ENCODE measurements at places on chromosomes 1 and 21. TPM values are rescaled to one million over a fixed set of nuclear protein-coding genes. Genes with fewer than 3 reads are reported as not detected.
A peak's percentile ranks its signal among the peaks of the same experiment; 100 is the strongest.

DNA sequence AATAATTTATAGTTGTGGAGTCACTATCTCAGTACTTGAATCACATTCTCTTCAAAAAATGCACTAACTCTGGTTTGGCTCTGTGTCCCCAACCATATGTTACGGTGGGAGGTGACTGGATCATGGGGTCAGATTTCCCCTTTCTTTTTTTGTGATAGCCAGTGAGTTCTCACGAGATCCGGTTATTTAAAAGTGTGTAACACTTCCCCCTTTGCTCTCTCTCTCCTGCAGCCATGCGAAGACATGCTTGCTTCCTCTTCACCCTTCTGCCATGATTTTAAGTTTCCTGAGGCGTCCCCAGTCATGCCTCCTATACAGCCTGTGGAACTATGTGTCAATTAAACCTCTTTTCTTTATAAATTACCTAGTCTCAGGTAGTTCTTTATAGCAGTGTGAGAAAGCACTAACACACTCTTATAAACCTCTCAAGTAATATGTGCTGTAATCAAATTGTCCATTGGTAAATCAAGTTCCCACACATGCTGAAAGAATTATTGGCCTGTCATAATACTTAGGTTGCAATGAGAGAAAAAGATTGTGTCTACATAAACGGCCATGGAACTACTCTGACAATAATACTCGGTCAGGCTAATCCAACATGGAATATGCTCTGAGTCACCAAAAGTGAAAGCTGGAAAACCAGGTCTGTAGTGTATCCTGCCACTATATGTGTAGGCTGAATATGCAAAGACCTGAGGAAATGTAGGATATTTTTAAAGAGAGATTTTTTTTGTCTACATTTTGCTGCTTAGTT, 107.5 kb downstream of the SLC44A5 start:
- no peak overlapping the region for H3K4me3 ChIP-seq
- H3K4me1 ChIP-seq, result no peaks in the 10 kb centered on the region
- no peaks in the 10 kb centered on the region for H3K27me3 ChIP-seq
- no peak for DNase-seq
- no peak overlapping the region for H3K27ac ChIP-seq
- H3K36me3 ChIP-seq, result no peaks in the 10 kb centered on the region

GRCh38 chr21:35578347-35578782, 482.0 kb downstream of the SETD4 start:
- no peak overlapping the region for H3K4me3 ChIP-seq
- H3K4me1 ChIP-seq, result no peaks in the 10 kb centered on the region

GRCh38 chr1:216904471-216904870, 181.2 kb upstream of the ESRRG start:
- no peaks in the 10 kb centered on the region for H3K27me3 ChIP-seq
- DNase-seq, result no peak
- H3K36me3 ChIP-seq, result no peaks in the 10 kb centered on the region
- no peak overlapping the region for H3K27ac ChIP-seq
- no peaks in the 10 kb centered on the region for H3K4me1 ChIP-seq

DNA sequence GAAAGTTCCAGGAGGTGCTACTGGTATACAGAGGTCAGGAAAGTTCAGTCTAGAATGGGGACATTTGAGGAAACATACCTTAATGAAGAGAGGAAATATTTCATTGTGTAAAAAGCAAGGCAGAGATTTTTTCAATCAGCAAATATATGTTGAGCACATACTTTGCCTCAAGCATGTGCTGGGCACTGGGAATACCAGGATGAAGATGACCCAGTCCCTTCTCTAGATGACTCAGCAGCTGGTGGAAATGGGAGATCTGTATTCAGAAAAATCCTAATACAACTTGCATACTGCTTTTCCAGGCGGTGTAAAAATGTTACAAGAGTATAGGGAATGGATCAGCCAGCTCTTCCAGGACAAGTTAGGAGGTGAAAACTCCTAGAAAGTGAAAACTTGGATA, 229.3 kb downstream of the FGGY start:
- no peak overlapping the region for H3K4me3 ChIP-seq
- DNase-seq, result no peak
- no peak overlapping the region for H3K27ac ChIP-seq
- no peaks in the 10 kb centered on the region for H3K36me3 ChIP-seq

GRCh38 chr1:223214261-223214807, 71.3 kb upstream of the TLR5 start:
- no peak overlapping the region for H3K4me3 ChIP-seq
- no peak for DNase-seq
- no peaks in the 10 kb centered on the region for H3K4me1 ChIP-seq
- H3K36me3 ChIP-seq, result no peaks in the 10 kb centered on the region
- H3K27me3 ChIP-seq, result no peaks in the 10 kb centered on the region

GRCh38 chr21:31713973-31714740, 17.8 kb downstream of the SCAF4 start:
- H3K4me1 ChIP-seq, result peaks cover 42% of the 10 kb centered on the region
- H3K27ac ChIP-seq, result no peak overlapping the region
- H3K27me3 ChIP-seq, result no peaks in the 10 kb centered on the region
- no peak for DNase-seq

GRCh38 chr1:50860702-50861101, 99.4 kb downstream of the FAF1 start:
- H3K27me3 ChIP-seq, result no peaks in the 10 kb centered on the region
- no peak for DNase-seq
- H3K4me3 ChIP-seq, result no peak overlapping the region

DNA sequence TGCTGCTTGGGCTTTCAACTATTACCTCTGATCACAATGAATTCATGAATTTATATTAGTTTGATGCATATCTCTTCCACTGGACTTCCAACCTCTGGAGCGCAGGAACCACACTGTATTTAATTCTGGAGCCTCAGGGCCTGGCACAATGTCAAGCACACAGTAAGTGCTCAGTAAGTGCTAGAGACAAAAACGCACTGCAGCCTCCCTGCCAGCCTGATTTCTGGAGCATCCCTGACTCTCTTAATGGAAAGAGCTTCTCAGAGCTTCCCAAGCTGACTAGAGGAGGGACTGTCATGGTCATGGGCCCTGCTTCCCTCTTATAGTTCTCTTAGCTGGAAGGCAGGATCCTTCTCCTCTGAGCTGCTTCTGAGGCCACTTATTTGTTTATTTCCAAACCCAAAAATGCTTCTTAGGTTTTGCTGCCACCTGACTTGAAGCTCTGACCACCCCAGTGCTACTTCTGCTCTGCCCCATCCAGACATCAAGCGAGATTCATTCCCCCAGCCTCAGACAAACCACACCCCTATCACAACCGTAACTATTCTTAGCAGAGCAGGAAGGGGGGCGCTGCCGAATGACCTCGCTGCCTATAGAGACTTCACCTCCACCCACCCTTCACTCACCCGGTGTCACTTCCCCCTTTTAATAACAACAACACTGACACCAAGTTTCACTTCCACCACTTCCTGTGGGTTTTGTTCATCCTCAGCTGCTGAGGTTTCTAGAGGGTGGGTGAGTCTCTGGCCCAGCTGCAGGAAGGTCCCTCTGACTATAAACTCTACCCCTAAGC, 33.6 kb downstream of the NUAK2 start:
- H3K36me3 ChIP-seq, result no peaks in the 10 kb centered on the region
- peak overlapping the region; percentile 85 for H3K4me3 ChIP-seq
- H3K4me1 ChIP-seq, result peaks cover 76% of the 10 kb centered on the region
- H3K27me3 ChIP-seq, result no peaks in the 10 kb centered on the region
- peak; percentile 75 for DNase-seq

- H3K27me3 ChIP-seq, result no peaks in the 10 kb centered on the region
- DNase-seq, result no peak
- H3K36me3 ChIP-seq, result no peaks in the 10 kb centered on the region
- H3K4me3 ChIP-seq, result no peak overlapping the region
- H3K27ac ChIP-seq, result no peak overlapping the region
Measured at GRCh38 chr1:222266223-222267196, 281.4 kb downstream of the HHIPL2 start.

DNA sequence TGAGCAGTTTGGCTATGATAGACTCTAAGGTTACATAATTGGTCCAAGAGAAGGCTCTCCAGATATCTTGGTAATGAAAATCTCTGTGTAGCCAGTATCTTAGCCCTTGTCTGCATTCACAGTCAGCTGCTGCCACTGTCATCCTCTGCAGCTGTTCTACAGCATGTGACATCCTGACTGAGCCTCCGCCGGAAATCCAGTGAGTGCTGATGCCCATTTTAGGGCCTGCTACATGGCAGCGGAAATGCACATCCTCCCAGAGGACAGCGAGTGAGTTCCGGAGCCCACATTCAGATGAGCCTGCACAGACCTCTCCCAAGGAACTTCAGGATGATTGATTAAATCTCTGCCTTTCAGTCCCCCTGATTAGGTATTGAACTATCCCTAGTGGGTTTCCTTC, 237.1 kb downstream of the HHIPL2 start:
- no peaks in the 10 kb centered on the region for H3K27me3 ChIP-seq
- no peak overlapping the region for H3K27ac ChIP-seq
- H3K36me3 ChIP-seq, result no peaks in the 10 kb centered on the region
- H3K4me3 ChIP-seq, result no peak overlapping the region
- DNase-seq, result peak; percentile 38

- no peaks in the 10 kb centered on the region for H3K27me3 ChIP-seq
- no peak for DNase-seq
- H3K36me3 ChIP-seq, result no peaks in the 10 kb centered on the region
- no peak overlapping the region for H3K27ac ChIP-seq
- H3K4me3 ChIP-seq, result no peak overlapping the region
- no peaks in the 10 kb centered on the region for H3K4me1 ChIP-seq
Measured at GRCh38 chr1:115077286-115077983, 11.9 kb downstream of the TSPAN2 start.

GRCh38 chr1:93750955-93751354, 69.3 kb upstream of the BCAR3 start:
- H3K27ac ChIP-seq, result no peak overlapping the region
- H3K27me3 ChIP-seq, result peaks cover 1% of the 10 kb centered on the region
- no peaks in the 10 kb centered on the region for H3K36me3 ChIP-seq
- DNase-seq, result no peak
- H3K4me3 ChIP-seq, result no peak overlapping the region
- H3K4me1 ChIP-seq, result no peaks in the 10 kb centered on the region

DNA sequence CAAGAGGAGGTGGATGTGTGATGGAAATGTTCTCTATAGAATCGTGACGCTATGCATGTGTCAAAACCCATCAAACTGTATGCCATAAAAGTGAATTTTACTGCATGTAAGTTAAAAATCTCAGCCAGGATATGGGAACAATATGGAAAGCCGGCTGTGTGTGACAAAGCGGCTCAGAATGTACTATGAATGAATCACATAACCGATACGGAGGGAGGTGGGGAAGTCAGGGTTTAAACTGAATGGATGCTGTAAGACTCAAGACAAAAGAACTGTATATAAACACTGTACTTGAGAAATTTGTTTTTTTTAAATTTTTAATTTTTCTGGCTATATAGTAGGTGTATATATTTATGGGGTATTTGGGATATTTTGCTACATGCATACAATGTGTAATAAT, 111.6 kb upstream of the PDE4B start:
- no peak overlapping the region for H3K27ac ChIP-seq
- H3K36me3 ChIP-seq, result no peaks in the 10 kb centered on the region
- H3K27me3 ChIP-seq, result no peaks in the 10 kb centered on the region

GRCh38 chr21:36654796-36655325, 44.1 kb upstream of the SIM2 start:
- no peak overlapping the region for H3K27ac ChIP-seq
- H3K4me1 ChIP-seq, result no peaks in the 10 kb centered on the region
- DNase-seq, result no peak
- no peak overlapping the region for H3K4me3 ChIP-seq
- no peaks in the 10 kb centered on the region for H3K36me3 ChIP-seq

DNA sequence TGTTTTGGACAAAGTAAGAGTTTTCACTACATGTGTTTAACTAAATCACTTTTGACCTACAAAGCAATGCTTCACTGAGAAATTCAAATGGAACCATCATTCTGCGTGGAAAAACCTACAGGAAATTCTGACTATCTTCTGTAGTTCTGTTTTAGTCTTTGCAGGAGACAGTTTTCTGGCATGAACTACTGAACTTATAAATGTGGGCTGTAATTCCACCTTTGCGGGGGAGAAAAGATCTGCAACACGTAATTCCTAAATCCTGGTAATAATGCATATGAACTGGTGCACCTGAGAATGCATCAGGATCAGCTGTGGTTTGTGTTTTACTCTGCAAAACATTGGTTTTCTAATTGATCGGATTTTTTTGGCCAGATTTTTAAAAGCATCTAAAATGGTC, 106.0 kb downstream of the VPS13D start:
- no peak overlapping the region for H3K4me3 ChIP-seq
- H3K27me3 ChIP-seq, result no peaks in the 10 kb centered on the region
- H3K4me1 ChIP-seq, result peaks cover 6% of the 10 kb centered on the region
- H3K27ac ChIP-seq, result no peak overlapping the region

DNA sequence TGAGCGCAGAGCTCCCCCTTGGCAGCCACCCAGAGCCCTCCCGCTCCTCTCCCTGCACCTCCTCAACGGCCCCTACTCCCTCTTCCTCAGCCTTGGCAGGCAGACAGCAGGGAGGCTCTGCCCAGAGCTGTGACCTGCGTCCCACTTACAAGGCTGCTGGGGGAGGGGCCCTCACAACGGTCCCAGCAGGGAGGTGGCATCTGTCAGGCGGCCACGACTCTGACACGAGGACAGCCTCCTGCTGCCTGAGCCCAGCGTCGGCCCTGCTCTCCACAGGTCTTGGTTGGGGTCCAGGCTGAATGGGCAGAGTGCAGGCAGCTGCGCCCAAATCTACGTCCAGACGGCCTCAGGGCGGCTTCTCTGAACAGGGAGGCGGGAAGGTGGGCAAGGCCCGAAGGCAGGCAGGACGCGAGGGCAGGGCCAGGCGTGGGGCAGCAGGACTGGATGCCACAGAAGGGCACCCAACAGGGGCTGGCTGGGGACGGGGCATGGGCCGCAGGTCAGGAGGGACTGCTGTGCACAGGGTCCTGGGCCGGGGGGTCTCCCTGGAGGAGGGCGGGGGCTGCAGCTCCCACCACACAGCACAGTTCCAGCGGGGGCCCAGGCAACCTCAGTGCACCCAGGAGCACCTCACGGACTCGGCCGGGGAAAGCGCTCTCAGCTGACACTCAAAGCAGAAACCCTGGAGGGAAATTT, 7.5 kb downstream of the SLC19A1 start:
- no peaks in the 10 kb centered on the region for H3K36me3 ChIP-seq
- H3K27ac ChIP-seq, result no peak overlapping the region
- no peak for DNase-seq
- peaks cover 12% of the 10 kb centered on the region for H3K4me1 ChIP-seq

RNF223 gene
- not detected for total RNA-seq

SRGAP2C gene
- total RNA-seq, result 31.7 TPM

TNNI3K gene
- total RNA-seq, result not detected

TP53BP2 gene
- total RNA-seq, result 93.5 TPM

PRELP gene
- not detected for total RNA-seq

LMOD1 gene
- not detected for total RNA-seq

ZMYND12 gene
- 1.0 TPM for total RNA-seq

All from CD4-positive, CD25-positive, alpha-beta regulatory T cell (primary cell).